ENCODE measurements at places on chromosomes 3 and 15.

DNA sequence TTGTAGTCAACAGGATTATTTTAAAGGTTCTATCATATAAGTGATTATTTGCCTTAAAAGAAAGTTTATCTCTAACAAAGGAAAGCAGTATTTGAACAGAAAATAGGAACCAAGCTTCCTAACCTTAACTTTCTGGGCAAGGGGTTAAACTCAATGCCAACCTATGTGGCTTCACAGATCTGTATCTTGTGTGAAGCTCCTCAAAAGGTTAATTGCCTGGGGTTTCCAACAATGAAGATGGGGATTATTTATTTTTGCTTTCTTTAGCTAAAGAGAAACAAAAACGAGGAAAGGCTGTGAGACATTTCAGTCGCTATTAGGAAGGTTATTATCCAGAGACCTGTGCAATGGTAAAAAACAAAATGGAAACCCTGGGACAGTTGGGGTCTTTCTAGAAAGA, 1.1 kb upstream of the WDR82 start:
- no peak for DNase-seq

GRCh38 chr3:129360705-129361460, 67.6 kb downstream of the EFCAB12 start:
- DNase-seq = no peak

DNA sequence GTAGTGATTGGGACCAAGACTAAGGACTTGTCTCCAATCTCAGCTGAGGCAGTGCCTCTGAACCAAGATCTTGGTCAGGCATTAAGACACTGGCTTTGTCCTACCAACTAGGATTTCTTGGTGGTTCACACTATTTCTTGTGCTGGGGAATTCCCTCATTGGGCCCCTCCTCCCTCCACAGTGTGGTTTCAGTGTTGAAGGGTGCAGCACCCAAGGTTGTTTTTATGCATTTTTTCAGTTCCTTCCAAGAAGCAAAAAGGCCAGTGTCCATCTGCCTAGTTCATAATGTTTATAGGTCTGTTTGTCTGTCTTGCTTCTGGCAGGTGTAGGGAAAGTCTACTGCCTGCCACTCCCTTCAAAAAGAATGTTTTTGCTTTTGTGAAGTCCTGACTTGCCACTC, 10.6 kb upstream of the ITPKA start:
- DNase-seq = no peak

DNA sequence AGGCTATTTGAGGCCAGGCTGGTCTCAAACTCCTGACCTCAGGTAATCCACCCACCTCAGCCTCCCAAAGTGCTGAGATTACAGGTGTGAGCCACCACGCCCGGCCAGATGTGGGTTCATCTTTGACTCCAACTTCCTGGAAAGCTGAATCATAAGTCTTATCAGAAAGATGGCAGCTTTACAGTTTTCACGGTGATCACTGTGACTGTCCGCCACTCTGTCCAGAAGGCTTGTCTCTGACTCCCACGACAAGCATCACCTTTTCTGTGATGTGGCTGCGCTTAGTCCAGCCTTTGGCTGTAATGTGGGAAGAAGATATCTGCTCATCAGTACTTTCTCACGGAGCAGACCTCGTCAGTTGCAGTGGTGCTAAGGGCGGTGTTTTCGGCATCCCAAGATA, 527.7 kb downstream of the GABRG3 start:
- no peak for DNase-seq

DNA sequence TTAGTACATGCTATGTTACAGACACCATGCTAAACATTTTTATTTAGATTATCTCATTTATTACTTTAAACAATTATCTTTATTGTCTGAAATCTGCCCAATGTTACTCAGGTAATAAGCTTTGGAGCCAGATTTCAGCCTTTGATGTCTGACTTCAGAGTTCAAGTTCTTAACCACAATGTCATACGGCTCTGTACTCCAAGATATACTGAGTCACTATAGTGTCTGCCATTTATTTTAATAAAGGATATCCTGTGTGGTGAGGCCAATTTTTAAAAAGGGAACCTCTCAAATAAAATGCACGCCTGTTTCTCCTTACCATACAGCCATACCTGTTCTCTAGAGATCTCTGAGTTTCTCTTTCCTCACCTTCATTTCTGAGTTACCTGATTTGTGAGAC, 193.1 kb downstream of the EPHA3 start:
- DNase-seq = no peak

GRCh38 chr3:23395115-23395514, 192.0 kb downstream of the UBE2E2 start:
- no peak for DNase-seq

GRCh38 chr15:22813844-22814243, 24.6 kb upstream of the NIPA2 start:
- DNase-seq = no peak

GRCh38 chr3:58874795-58875194, 175.0 kb downstream of the CFAP20DC start:
- DNase-seq = no peak

DNA sequence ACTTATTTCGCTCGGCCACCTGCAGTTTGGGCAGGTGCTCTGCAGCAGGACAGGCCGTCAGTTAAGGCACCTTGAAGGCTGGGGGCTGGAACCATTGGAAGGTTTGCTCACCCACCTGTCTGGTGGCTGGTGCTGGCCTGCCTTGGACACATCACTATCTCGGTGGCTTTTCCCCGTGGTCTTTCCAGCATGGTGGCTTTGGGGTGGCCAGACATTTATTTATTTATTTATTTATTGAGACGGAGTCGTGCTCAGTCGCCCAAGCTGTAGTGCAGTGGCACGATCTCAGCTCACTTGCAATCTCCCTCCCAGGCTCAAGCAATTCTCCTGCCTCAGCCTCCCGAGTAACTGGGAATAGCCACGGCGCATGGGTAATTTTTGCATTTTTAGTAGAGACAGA, 11.7 kb downstream of the ISG20 start:
- DNase-seq = no peak

GRCh38 chr3:122977746-122978466, 49.7 kb downstream of the SEMA5B start:
- no peak for DNase-seq

DNA sequence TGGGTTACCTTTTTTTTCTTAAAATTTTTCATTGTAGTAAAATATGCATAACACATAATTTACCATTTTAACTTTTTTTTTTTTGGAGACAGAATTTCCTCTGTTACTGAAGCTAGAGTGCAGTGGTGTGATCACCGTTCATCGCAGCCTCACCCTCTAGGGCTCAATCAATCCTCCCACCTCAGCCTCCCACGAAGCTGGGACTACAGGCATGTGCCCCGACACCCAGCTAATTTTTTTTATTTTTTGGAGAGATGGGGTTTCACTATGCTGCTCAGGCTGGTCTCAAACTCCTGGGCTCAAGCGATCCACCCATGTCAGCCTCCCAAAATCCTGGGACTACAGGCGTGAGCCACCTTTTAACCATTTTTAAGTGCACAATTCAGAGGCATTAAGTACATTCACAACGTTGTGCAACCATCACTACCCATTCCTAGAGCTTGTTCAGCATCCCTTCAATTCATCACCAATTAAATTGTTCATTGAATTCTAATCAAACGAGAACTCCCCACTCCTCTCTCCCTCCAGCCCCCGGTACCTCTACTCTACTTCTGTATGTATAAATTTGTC, 44.6 kb downstream of the BHLHE40 start:
- DNase-seq = no peak

- no peak for DNase-seq
Observed at GRCh38 chr3:72375237-72376076, 472.8 kb downstream of the SHQ1 start.

- no peak for DNase-seq
Observed at GRCh38 chr3:63886858-63887257, 23.2 kb downstream of the ATXN7 start.

DNA sequence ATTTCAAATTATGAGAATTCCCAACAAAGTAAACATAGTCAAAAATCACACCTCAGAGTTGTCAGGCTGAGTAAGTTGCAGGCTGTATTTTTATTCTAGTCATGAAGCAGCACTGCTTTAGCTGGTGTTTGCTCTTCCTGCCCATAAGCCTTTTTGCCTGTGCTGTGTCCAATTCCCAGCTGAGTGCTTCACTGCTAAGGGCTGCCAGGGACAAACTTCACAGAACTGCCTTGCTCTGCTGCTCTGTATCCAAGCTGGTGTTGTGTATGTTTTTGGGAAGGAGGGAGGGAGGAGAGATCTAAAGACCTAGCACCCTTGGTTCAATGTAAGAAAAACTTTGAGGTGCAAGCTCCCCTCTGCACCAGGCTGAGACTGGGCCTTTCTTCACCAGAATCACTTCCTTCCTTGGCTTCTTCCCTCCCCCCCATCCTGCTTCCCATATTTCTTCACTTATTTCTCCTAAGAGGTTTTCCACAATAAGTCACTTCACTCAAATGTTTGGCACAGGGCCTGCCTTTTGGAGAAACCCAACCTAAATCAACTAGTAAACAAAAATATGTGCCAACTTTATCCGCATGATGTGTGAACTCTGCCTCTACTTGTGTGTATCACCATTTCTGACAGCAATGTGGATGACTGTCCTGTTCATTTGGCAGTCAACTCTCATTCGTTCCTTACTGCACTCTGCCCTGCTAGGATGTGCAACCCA, 156.1 kb downstream of the TBL1XR1 start:
- no peak for DNase-seq

DNA sequence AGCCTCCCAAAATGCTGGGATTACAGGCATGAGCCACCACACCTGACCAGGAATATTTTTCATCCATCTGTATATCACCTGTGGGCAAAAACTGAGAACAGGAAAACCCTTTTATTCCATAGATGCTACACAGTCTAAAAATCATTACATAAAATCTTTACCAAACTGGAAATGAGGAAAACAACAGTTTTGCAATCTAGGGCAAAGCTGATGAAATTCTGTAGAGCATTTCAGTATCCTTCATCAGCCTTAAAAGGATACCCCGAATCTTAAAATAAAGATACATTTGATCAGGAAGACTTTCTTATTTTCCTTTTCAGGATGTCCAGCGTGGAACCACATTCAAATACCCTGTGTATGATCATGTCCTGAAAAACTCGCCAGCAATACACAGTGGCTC, 7.1 kb downstream of the SIAH2 start:
- DNase-seq = no peak

DNA sequence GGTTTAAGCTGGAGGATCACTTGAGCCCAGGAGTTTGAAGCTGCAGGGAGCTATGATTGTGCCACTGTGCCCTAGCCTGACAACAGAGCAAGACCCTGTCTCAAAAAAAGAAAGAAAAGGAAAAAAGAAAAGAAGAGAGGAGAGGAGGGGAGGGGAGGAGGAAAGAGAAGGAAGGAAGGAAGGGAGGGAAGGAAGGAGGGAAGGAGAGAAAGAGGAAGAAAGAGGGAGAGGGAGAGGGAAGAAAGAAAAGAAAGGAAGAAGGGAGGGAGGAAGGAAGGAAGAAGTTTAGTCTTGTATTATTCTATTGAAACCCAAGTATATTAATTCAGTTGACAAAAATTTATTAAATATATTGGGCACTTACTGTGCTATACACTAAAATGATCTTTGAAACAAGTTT, 11.5 kb downstream of the GOLM2 start:
- no peak for DNase-seq

- no peak for DNase-seq
Observed at GRCh38 chr3:158295771-158296170, 185.9 kb downstream of the RSRC1 start.

GRCh38 chr15:68313501-68314410, 36.2 kb downstream of the FEM1B start:
- no peak for DNase-seq

DNA sequence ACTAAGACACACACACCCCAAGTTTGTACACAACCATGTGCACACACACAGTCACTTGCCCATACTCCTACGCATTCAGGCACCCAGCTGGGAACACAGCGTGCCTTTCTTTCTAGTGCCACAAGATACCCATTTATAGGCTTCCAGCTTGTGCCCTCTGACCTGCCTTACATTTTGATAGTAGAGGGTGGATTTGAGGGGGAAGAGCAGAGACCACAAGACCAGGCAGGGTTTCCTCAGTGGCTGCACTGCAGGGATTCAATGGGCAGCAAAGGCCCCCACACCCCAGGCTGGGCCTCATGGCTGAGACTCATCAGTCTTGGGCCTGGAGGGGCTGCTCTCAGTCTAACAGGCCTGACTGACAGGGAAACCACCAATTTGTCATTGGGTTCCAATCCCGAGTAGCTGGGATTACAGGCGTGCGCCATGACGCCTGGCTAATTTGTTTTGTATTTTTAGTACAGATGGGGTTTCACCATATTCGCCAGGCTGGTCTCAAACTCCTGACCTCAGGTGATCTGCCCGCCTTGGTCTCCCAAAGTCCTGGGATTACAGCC, 18.8 kb upstream of the ANKDD1A start:
- no peak for DNase-seq

GRCh38 chr3:129528589-129529100, at the start of gene RHO:
TSS of gene RHO (plus strand) at chr3:129528639. CDS start at chr3:129528734, 95 bp downstream.
- DNase-seq = no peak

- no peak for DNase-seq
Observed at GRCh38 chr3:71391361-71391760, 192.2 kb downstream of the FOXP1 start.

GRCh38 chr3:73669260-73669659, 44.5 kb upstream of the PDZRN3 start:
- no peak for DNase-seq

GRCh38 chr15:97234851-97235610, 725.5 kb upstream of the ARRDC4 start:
- DNase-seq = no peak

DNA sequence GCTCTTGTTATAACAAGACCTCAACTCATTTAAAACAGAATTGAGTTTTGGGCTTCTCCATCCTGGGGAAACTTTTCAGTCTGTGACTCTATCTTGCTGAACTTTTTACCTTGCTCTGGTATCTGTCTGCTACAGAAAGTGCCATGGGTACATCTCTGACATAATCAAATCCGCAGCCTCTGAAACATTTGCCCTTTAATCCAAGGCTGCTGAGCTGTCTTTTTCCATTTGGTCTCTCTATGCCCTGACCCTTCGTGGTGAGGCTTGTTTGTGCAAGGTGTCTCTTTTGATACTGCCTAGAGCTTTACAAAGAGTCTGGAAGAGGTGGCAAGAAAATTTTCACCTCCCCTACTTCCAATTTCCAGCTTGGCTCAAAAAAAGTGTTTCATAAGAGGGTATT, 11.3 kb downstream of the TMEM108 start:
- DNase-seq = no peak

DNA sequence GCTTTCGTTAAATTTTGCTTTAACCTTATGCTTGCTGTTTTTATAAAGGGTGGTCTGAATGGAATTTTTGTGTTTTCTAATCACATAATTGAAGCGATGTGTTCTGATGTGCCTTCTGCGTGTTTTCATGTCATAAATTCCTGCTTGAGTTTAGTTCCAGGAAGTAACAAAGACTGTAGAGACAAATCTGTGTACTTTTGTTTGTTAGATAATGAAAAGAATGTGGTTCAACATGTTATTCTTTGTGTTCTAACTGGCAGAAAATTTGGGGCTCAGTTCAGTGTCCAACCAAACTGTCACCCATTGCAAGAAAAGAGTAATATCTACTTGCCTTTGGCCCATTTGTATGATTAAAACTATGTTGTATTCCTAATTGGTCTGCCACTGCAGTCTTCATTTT, 324.0 kb downstream of the DIPK2A start:
- DNase-seq = no peak

All from stimulated activated CD8-positive, alpha-beta memory T cell treated with anti-CD3 and anti-CD28 coated beads, Interleukin-7, amount 100 ng/mL, for 24 hours (primary cell).